ENCODE measurements at places on chromosomes 7 and 10. TPM values are rescaled to one million over a fixed set of nuclear protein-coding genes. Genes with fewer than 3 reads are reported as not detected.

The ZNF22 gene
- total RNA-seq, result 12.1 TPM

The GPR37 gene
- total RNA-seq, result not detected

The ACTR3C gene
- 0.19 TPM for total RNA-seq

The PALD1 gene
- total RNA-seq, result 0.56 TPM

The ATE1 gene
- total RNA-seq, result 36.1 TPM

The AKR1C3 gene
- total RNA-seq, result 91.6 TPM

The NRG3 gene
- total RNA-seq, result under 0.01 TPM

The NOD1 gene
- 5.4 TPM for total RNA-seq

The SKAP2 gene
- total RNA-seq, result 2.7 TPM

The GBX1 gene
- total RNA-seq, result not detected

The PKD2L1 gene
- not detected for total RNA-seq

The IL6 gene
- 69.4 TPM for total RNA-seq

The MRPS16 gene
- total RNA-seq, result 56.4 TPM

The METTL27 gene
- 9.9 TPM for total RNA-seq

The PPP1R17 gene
- not detected for total RNA-seq

The FBXO24 gene
- total RNA-seq, result 0.28 TPM

The STAG3 gene
- total RNA-seq, result 1.1 TPM

The ATP5MK gene
- 254 TPM for total RNA-seq

The PAPOLB gene
- 0.19 TPM for total RNA-seq

The LIPK gene
- total RNA-seq, result not detected

The NKX1-2 gene
- not detected for total RNA-seq

The AMZ1 gene
- 1.4 TPM for total RNA-seq

The PRF1 gene
- not detected for total RNA-seq

The MBL2 gene
- total RNA-seq, result not detected

All from regular cardiac myocyte (primary cell).